T-cell (primary cell): ENCODE measurements at places on chromosomes 12 and 14. TPM values are rescaled to one million over a fixed set of nuclear protein-coding genes. Genes with fewer than 3 reads are reported as not detected.

YLPM1 gene
- 73.0 TPM for total RNA-seq

C1S gene
- 5.0 TPM for total RNA-seq

CPNE6 gene
- total RNA-seq, result not detected

GNB3 gene
- total RNA-seq, result 4.1 TPM

LBHD2 gene
- total RNA-seq, result not detected

TSPAN11 gene
- not detected for total RNA-seq

M6PR gene
- 166 TPM for total RNA-seq

SERPINA5 gene
- 0.92 TPM for total RNA-seq

RGS6 gene
- total RNA-seq, result 0.12 TPM

KRT73 gene
- 37.9 TPM for total RNA-seq

RPGRIP1 gene
- not detected for total RNA-seq

- peaks cover 18% of the 10 kb centered on the region for H3K27me3 ChIP-seq
- no peaks in the 10 kb centered on the region for H3K4me1 ChIP-seq
- no peak overlapping the region for H3K27ac ChIP-seq
- no peak overlapping the region for H3K4me3 ChIP-seq
Observed at GRCh38 chr14:105155071-105155651, 13.4 kb downstream of the JAG2 start.

- peaks cover 4% of the 10 kb centered on the region for H3K36me3 ChIP-seq
- H3K4me3 ChIP-seq, result no peak overlapping the region
- H3K27me3 ChIP-seq, result no peaks in the 10 kb centered on the region
- H3K4me1 ChIP-seq, result peaks cover 87% of the 10 kb centered on the region
Observed at GRCh38 chr14:61475316-61475715, 153.9 kb downstream of the PRKCH start.

- DNase-seq, result no peak
- H3K27ac ChIP-seq, result no peak overlapping the region
- H3K27me3 ChIP-seq, result no peaks in the 10 kb centered on the region
- no peak overlapping the region for H3K4me3 ChIP-seq
- H3K36me3 ChIP-seq, result no peaks in the 10 kb centered on the region
Observed at GRCh38 chr14:64736271-64737169, 32.3 kb downstream of the PLEKHG3 start.

- H3K27me3 ChIP-seq, result no peaks in the 10 kb centered on the region
- no peaks in the 10 kb centered on the region for H3K36me3 ChIP-seq
Observed at GRCh38 chr12:59329462-59329861, 266.4 kb upstream of the SLC16A7 start.

- no peaks in the 10 kb centered on the region for H3K27me3 ChIP-seq
- no peak for DNase-seq
- H3K4me3 ChIP-seq, result no peak overlapping the region
- H3K36me3 ChIP-seq, result no peaks in the 10 kb centered on the region
Observed at GRCh38 chr14:78356391-78356790, 186.2 kb downstream of the NRXN3 start.

GRCh38 chr14:34199585-34199984, 248.7 kb upstream of the EGLN3 start:
- H3K4me1 ChIP-seq, result no peaks in the 10 kb centered on the region
- DNase-seq, result no peak
- H3K36me3 ChIP-seq, result no peaks in the 10 kb centered on the region
- H3K4me3 ChIP-seq, result no peak overlapping the region

- H3K27ac ChIP-seq, result no peak overlapping the region
- H3K27me3 ChIP-seq, result peaks cover 11% of the 10 kb centered on the region
- H3K36me3 ChIP-seq, result no peaks in the 10 kb centered on the region
- no peak for DNase-seq
- no peak overlapping the region for H3K4me3 ChIP-seq
Observed at GRCh38 chr12:5140190-5140589, 96.5 kb downstream of the KCNA5 start.

DNA sequence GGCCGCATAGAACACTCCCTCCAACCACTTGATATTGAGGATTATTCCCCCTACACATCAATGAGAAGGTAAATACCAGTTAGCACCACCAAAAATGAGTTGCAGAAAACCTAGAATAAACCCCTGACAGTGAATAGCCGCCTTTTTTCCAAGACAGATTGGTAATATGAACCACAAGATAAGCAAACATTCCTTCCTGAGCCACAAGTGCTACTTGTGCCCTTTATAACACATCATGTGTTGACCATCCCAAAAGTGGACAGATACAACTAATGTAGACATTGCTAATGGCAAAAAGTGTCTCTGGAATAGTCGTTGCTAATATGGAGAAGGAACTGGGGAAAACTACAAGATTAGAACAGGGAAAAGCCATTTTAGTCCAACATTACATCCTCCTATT, 17.2 kb downstream of the NOXRED1 start:
- no peaks in the 10 kb centered on the region for H3K27me3 ChIP-seq
- DNase-seq, result no peak
- no peak overlapping the region for H3K27ac ChIP-seq
- no peaks in the 10 kb centered on the region for H3K4me1 ChIP-seq

DNA sequence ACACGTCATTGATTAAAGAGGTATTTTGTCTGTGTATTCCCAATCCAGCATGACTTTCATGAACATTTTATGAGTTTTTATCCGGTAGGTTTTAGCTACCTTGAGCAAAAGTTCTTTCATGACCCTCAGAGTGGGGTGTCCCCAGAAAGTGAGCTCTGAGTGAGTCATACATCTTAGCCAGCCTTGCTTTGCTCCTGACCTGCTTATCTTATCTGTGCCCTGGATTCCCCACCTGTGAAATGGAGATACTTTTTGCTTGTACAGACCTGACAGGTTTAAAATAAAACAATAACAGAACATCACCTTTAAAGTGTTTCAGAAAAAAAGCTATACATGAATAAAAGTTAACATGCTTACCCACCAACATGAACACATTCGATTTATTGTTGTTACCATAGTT, 202.8 kb upstream of the SOX5 start:
- no peaks in the 10 kb centered on the region for H3K4me1 ChIP-seq
- no peaks in the 10 kb centered on the region for H3K36me3 ChIP-seq
- no peaks in the 10 kb centered on the region for H3K27me3 ChIP-seq

DNA sequence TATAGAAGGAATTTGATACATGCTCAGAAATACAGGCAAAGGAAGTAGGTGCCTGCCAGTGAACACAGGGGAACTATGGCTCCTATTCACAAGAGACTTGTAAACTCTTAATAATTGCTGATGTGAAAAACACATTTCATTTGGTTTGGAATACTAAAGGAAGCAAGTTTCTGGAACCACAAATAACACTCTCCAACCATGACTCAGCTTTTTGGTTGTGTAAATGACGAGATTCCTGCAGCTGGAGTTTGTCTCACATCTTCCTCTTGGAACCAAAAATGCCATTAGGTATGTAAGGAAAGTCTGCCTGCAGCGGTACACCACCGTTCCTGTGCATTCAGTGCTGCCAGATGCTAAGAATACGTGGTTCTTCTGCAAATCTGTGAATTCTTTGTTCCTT, 4.5 kb upstream of the OR11H6 start:
- H3K27ac ChIP-seq, result no peak overlapping the region
- no peaks in the 10 kb centered on the region for H3K36me3 ChIP-seq
- H3K4me1 ChIP-seq, result no peaks in the 10 kb centered on the region
- H3K4me3 ChIP-seq, result no peak overlapping the region
- no peaks in the 10 kb centered on the region for H3K27me3 ChIP-seq

DNA sequence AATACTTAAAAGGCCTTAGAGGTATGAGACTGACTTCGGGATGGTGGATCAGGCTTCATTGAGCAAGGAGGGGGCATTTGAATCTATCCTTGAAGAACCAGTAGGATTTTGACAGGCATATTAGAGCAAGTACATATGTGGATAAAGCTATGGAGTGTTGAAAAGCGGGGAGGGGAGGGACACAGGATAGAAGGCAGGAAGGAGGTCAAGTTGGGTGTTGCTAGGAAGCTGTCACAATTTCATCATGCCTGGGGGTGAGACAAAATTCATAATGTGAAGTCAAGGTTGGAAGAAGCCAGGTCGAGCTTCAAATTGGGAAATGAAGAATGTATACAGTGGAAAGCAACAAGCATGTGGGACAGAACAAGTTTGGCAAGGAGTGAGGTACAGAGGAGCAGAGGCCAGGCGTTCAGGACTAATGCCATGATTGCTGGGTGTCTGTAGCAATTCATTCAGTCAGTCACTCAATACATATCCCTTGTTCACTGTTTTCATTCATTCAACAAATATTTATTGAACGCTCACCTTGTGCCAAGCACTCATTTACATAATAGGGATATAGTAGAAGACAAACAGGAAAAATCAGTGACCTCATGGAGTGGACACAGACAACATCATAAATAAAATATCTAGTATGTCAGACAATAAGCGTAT, 58.3 kb upstream of the LTA4H start:
- H3K36me3 ChIP-seq, result no peaks in the 10 kb centered on the region
- no peak for DNase-seq
- peaks cover 15% of the 10 kb centered on the region for H3K4me1 ChIP-seq
- H3K4me3 ChIP-seq, result no peak overlapping the region
- no peak overlapping the region for H3K27ac ChIP-seq
- no peaks in the 10 kb centered on the region for H3K27me3 ChIP-seq

- no peaks in the 10 kb centered on the region for H3K4me1 ChIP-seq
- no peak for DNase-seq
- H3K27me3 ChIP-seq, result no peaks in the 10 kb centered on the region
- no peak overlapping the region for H3K27ac ChIP-seq
- no peaks in the 10 kb centered on the region for H3K36me3 ChIP-seq
Observed at GRCh38 chr14:105848570-105848969, 322.2 kb downstream of the TMEM121 start.

DNA sequence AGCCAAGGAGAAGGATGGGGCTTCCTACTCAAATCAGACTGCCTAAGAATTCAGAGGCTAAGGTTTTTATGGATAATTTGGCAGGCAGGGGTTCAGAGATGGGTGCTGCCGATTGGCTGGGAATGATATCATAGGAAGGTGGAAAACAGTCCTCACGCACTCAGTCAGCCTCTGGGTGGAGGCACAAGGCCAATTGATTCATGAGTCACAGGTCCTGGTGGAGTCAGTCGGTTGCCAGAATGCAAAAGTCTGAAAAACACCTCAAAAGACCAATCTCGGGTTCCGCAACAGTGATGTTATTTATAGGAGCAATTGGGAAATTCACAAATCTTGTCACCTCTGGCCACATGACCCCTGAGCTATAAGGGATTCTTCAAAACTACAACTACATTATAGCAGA, 105.5 kb downstream of the GXYLT1 start:
- no peak for DNase-seq
- no peak overlapping the region for H3K27ac ChIP-seq
- no peaks in the 10 kb centered on the region for H3K4me1 ChIP-seq
- H3K27me3 ChIP-seq, result no peaks in the 10 kb centered on the region

DNA sequence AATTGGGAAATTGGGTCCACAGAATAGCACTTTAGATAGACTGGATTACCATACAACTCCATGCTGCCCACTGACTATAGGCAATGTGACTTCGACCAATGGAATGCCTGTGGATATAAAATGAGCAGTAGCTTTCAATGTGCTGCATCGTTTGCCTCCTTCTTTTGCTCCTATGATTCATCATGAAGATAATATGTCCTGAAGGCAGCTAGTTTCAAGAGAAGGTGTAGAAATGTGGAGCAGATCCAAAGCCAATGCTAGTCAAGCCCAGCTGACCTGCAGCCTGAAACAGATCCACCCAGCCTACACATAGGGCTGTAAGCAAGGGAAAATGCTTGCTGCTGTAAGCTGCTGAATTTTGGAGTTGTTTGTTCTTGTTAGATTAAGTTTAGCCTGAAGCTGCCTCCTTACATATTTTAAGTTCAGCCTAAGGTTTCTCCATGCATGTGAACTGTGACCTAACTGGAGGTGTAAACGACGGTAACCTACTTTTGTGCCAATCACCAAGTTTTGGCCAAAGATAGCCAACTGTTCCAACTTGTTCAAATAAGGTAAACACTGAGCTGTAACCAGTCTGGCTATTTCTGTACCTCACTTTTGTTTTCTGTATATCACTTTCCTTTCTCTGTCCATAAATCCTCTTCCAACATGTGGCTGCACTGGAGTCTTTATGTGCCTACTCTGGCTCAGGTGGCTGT, 169.1 kb upstream of the AVPR1A start:
- H3K4me3 ChIP-seq, result no peak overlapping the region
- DNase-seq, result no peak
- no peak overlapping the region for H3K27ac ChIP-seq
- no peaks in the 10 kb centered on the region for H3K27me3 ChIP-seq
- no peaks in the 10 kb centered on the region for H3K4me1 ChIP-seq

DNA sequence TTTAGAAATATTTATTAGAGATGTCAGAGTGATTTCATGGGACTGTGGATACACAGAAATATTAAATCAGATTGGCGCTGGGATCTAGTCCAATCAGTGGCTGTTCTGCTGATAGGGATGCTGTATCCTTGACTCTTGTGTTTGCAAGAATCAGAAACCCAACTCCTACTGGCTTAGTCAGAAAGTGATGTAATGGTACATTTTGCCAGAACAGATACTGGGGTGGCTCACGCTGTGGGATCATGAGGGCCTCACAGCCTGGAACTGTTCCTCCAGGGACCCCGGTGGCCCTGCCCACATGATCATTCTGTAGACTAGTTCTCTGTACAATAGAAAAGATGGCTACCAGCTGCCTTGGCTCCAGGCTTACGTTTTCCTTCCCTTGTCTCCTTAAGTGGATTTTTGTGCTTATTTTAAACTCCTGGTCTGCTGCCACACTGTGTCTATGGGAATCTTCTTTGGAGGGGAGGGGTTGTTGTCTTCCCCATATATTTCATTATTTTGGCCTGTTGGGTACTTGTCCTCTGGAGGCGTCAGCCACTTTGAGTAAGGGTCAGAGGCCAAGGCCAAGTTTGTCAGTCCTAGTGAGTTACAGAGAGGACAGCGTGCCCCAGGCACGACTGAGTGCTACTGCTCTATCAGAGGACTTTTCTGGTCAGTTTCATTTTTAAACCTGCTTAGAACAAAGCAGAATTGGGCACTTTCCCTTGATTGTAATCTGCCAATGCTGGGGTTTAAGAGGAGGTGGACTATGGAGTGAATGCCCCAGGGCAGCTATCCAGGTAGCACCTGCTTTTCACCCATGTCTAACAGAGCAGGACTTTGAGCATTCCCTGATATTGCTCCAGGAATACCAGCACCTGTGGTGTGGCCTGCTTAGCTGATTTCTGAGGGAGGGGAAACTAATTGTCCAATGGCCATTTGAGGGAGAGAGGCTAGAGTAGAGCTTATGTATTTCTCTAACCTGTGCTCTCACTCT, 164.3 kb downstream of the SLC5A8 start:
- DNase-seq, result no peak
- no peak overlapping the region for H3K4me3 ChIP-seq

DNA sequence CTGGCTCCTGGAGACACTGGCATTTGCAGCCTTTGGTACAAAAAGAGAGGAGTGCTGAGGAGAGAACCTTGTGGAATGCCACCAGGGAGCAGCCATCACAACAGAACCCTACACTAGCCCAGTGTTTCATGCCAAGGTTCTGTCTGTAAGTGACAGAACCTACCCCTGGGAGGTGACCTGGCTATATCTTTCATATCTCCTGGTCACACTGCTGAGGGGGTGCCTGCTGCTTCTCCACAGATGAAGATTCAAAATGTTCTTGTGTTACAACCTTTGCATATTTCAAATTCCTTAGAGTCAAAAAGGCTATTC, 12.7 kb upstream of the EIF4B start:
- H3K27ac ChIP-seq, result no peak overlapping the region
- no peak overlapping the region for H3K4me3 ChIP-seq
- H3K27me3 ChIP-seq, result no peaks in the 10 kb centered on the region
- no peaks in the 10 kb centered on the region for H3K36me3 ChIP-seq
